NCI-H2081 (cell line): ENCODE measurements at places on chromosomes 4 and X.
A peak's percentile ranks its signal among the peaks of the same experiment; 100 is the strongest.

DNA sequence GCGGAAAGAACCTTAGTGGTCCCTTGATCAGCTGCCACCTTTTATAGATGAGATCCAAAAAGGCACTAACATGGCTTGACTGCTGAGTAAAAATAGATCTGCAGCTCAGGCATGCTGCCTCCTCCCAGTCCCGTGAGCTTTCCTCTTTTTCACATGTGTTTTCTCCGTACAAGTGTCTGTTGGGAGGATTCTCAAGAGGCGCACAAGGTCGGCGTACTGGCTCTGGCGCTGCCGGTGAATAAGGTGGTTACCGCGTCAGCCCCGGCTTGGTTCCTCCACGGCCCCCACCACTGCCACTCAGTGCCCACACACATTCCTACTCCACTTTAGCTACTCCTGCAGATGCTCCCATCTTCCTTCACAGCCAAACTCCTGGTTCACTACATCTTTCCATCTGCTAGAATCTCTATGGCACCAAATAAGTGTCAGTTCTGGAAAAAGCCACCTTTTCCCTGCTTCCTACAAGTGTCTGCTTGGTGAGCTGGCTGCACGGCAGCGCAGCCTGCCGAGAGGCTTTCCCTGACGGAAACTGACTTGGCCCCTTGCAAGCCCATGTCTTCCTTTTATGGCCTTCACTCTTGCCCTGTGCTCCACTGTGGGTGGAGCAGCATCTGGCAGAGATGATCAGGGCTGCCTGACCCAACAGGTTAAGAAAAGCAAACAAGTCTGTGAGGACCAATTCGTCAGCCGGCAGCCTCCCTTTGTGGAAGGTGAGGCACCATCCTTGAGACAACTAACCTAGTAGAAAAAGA, 99.8 kb downstream of the KLHL8 start:
- DNase-seq = no peak

DNA sequence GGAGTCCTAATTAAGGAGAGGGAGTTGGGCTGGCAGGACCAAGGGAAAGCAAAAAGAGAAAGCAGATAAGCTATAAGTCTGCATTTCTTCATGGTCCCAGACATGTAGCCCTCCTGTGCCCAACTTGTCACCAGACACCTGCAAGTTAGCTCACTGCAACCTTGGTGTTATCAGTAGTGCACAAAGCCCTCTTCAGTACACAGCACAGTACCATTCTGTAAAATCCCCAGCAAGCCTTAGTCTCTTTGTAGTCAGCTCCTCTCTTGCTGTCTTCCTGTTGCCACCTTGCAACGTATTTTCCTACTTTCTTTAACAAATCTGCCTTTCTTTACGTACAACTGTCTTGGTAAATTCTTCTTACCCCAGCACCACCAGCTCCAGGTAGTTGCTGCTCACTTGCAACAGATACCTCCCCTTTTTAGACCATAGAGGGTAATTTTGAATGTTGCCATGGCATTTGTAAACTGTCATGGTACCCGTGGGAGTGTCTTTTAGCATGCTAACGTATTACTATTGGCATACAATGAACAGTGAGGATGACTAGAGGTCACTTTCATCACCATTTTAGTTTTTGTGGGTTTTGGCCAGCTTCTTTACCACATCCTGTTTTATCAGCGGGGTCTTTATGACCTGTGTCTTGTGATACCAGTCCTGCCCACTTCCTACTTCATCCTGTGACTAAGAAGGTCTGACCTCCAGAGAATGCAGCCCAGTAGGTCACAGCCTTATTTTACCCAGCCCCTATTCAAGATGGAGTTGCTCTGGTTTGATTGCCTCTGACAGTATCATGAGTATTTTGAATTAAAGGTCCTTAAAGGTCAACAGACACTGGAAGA, 28.3 kb upstream of the AP1S2 start:
- no peak for DNase-seq

DNA sequence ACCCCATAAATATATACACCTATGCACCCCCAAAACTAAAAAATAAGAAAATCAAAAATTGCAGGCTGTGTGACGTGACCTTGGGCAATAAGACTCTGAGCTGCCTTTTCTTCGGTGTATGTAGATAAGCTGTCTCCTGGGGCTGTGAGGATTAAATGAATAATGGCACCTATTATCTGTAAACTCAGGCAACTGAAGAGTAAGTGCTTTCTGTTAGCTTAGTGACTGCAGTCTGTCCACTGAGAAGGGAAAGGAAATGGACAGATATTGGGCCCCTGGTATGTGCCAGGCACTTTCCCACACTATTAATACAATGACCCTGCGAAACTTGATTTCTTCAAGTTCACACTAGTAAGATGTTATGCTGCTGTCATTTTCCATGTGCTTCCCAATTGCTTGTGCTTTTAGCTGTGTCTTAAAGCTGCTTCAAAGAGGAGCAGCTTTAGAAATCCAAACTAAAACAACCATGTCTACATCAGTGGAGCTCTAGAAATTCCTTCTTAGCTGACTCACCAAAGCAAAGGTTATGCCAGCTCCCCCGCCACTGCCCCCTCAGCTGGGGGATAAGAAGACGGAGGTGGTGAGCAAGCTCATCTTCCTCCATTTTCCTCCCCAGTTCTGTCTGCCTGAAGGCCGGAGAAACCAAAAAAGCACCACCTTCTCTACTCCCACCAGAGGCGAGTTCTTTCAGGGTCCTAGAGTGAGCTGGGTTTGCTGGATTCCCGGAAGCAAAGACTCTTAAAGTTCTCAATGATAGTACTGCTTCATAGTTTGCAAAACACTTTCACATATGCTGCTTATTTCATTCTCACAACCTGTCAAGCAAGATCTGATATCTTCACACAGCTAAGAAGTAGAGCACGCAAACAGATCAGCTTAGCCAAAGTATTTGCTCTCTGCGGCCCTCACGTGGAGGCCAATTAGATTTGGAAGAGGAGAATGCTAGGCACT, 8.8 kb upstream of the DGAT2L6 start:
- DNase-seq = no peak

- DNase-seq = peak; percentile 27
These were observed 102.1 kb upstream of the AP1S2 start for GRCh38 chrX:15956681-15957080.

DNA sequence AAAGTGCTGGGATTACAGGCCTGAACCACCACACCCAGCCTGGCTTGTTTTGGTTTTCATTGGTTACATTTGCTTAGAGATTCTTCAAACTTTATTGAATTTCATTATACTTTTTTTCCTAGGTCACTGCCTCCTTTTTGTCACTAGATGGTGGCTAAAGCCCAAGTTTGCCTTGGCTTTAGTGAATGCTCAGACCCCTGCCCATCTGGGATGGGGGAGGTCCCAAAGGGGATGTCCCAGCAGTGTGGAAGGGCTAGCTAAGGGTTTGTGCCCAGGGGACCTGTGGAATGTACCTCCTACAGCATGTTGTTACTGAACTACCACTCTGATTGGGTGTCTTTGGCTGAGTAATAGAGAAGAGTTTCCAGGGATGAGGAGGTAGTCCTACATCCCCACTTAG, 58.4 kb downstream of the CEP135 start:
- DNase-seq = no peak

GRCh38 chr4:85210353-85210752, 243.9 kb upstream of the WDFY3 start:
- peak; percentile 20 for DNase-seq

GRCh38 chr4:121209171-121209570, 45.0 kb upstream of the TNIP3 start:
- DNase-seq = no peak

DNA sequence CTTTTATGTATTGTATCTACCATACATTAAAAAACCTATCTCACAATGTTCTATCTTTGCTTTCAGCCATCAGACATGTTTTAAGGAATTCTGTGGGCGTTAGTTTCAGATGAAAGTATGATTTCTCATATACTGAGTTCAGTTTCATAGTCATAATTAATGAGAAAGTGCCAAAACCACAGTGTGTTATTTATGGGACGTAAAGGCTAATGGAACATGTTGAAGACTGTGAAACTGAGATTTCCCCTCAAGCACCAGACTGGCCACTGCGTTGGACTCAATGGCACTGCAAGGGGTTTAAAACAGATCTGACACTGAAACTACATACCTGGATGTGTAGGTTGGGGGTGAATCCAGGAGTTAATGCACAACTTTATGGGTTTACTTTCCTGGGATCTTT, 32.0 kb downstream of the F8 start:
- no peak for DNase-seq

- no peak for DNase-seq
These were observed 19.3 kb upstream of the SORBS2 start for GRCh38 chr4:185831125-185831815.

- DNase-seq = no peak
These were observed 608.1 kb upstream of the AADAT start for GRCh38 chr4:170697845-170698244.

GRCh38 chrX:8245411-8245810, 74.3 kb upstream of the VCX2 start:
- DNase-seq = no peak

DNA sequence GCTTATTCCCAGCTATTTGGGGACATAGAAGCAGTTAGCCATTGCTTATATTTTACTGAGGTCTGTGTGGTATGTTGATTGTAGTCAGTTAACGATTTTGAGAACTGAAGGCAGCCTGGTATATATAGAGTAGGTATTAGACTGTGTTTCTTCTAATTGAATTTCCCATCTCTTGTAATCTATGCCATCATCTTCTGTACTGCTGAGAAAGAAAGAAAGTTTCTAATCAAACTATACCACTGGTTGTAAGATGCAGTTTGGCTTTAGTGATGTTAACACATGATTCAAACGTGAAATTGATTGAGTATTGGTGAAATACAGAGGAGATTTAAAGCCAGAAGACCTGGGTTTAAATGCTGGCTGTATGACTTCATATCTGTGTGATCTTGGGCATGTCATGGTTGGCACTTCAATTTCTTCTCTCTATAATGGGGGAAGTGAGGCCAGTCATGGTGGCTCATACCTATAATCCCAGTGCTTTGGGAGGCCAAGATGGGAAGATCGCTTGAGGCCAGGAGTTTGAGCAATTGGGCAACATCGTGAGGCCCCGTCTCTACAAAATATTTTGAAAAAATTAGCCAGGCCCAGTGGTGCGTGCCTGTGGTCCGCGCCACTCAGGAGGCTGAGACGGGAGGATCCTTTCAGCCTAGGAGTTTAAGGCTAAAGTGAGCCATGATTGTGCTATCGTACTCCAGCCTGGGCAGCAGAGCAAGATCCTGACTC, 11.6 kb downstream of the HTT start:
- DNase-seq = no peak

GRCh38 chr4:5711479-5712184, 631 bp downstream of the EVC start:
- DNase-seq = no peak

DNA sequence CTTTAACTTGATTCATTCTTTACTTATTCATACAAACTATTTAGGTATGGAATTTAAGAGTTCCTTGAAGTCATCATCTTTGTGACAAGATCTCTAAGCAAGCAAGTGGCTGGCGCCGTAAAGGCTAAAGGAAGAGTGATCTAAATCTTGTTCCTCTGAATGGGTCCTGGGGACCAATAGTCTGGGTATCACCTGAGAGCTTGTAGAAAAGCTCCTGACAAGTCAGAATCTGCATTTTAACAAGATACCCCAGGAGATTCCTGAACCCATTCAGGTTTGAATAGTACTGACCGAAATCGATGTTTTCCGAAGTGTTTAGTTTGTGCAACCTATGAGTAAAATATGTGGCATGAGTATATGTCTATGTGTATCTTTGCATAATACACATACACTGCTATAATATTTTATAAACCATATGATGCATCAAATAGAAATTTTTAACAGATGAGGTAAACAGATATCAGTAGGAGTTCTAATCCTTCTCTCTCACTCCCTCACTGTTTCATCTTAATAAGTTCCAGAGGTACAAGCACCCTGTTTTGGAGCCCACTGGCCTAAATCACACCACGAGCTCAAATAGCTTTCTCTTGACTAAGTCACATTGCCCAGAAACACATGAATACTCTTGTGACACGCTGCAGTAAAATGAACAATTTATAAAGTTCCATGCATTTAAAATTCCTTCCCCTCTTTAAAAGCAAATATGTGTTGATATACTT, 170.0 kb downstream of the RELL1 start:
- DNase-seq = no peak

GRCh38 chrX:32281853-32282252, 929.5 kb downstream of the DMD start:
- DNase-seq = no peak

GRCh38 chr4:74456056-74456744, 11.3 kb downstream of the AREG start:
- DNase-seq = no peak

- DNase-seq = no peak
These were observed 62.8 kb downstream of the FAM193A start for GRCh38 chr4:2599304-2599654.

DNA sequence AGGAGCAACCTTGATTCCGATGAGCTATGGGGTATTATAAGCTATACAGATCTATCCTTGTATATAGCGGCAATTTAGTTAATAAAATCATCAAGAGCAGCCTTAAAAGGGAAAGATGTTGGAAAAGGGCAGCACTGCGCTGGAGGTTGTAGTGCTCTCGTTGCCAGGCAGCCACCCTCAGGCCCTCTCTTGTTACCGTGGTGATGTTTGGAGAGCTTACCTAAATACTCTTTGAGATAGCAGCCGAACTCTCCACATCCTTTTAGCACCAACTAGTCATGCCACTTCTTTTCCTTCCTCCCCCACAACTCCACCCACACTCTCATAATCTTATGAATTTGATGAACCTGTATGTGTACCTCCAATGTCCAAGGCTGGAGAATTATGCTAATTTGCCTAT, 3.8 kb upstream of the RADX start:
- peak; percentile 65 for DNase-seq

DNA sequence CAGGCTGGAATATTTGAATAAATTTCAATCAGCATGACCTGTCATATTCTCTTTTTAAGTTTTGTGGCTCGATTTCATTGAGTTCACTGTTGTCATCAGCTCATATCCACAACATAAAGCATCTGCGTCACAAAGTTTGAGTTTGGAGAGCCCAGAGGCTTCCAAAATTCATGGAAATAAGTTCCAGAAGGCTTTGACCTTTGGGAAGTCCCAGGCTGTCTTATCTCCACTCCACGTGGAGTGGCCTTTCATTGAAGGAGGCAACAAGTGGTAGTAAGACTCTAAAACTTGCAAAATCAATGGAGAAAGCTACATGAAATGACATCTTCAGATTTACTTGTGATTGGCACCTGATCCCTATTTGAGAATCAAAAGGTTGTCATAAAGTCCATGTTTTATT, 54.1 kb upstream of the UNC5C start:
- no peak for DNase-seq
